ENCODE measurements at places on chromosomes 11 and 22. TPM values are rescaled to one million over a fixed set of nuclear protein-coding genes. Genes with fewer than 3 reads are reported as not detected.

The RIMBP3C gene
- total RNA-seq: not detected

The DSCAML1 gene
- total RNA-seq: not detected

The SLC22A9 gene
- total RNA-seq: not detected

The TBX1 gene
- 7.9 TPM for total RNA-seq

The DDTL gene
- total RNA-seq: 1.7 TPM

The BCL2L13 gene
- 65.3 TPM for total RNA-seq

The DUSP8 gene
- 1.7 TPM for total RNA-seq

The CARD16 gene
- total RNA-seq: 13.2 TPM

The P2RY2 gene
- total RNA-seq: 30.9 TPM

The KRTAP5-7 gene
- not detected for total RNA-seq

The HBG2 gene
- total RNA-seq: not detected

The CABP4 gene
- not detected for total RNA-seq

The GAB4 gene
- total RNA-seq: not detected

The TEX12 gene
- 0.50 TPM for total RNA-seq

The APOL5 gene
- not detected for total RNA-seq

The MOGAT2 gene
- not detected for total RNA-seq

The SHISA8 gene
- total RNA-seq: not detected

The KCNJ4 gene
- not detected for total RNA-seq

The MRE11 gene
- 18.5 TPM for total RNA-seq

The PATE2 gene
- not detected for total RNA-seq

The SLC25A1 gene
- total RNA-seq: 62.9 TPM

The WT1 gene
- 0.50 TPM for total RNA-seq

The OR8G1 gene
- not detected for total RNA-seq

Data from nasal cavity respiratory epithelium epithelial cell of viscerocranial mucosa (primary cell).